NCI-H1092 (cell line): ENCODE measurements at places on chromosomes 6 and 20.

GRCh38 chr6:36247693-36248092 lies 22.2 kb upstream of the PNPLA1 start:
- DNase-seq, result no peak

DNA sequence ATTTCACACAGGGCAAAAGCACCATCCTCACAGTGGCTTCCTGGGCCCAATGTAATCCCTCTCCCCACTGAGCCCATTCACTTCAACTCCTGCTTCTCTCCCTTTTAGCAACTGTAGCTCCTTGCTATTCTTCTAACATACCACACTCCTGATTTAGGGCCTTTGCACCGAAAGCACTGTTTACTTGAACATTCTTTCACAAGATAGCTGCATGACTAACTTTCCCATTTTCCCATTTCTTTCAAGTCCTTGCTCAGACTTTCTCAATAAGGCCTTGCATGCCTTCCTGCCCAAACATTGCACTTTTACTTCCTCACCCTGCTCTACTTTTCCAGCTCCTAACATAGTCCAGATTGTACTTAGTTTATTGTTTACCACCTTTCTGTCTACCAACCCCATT lies 73.0 kb downstream of the SHPRH start:
- no peak for DNase-seq

- DNase-seq, result no peak
Measured at GRCh38 chr6:12232821-12233220, 57.3 kb upstream of the EDN1 start.

GRCh38 chr6:82843291-82843885 lies 222.3 kb downstream of the UBE3D start:
- DNase-seq, result no peak

DNA sequence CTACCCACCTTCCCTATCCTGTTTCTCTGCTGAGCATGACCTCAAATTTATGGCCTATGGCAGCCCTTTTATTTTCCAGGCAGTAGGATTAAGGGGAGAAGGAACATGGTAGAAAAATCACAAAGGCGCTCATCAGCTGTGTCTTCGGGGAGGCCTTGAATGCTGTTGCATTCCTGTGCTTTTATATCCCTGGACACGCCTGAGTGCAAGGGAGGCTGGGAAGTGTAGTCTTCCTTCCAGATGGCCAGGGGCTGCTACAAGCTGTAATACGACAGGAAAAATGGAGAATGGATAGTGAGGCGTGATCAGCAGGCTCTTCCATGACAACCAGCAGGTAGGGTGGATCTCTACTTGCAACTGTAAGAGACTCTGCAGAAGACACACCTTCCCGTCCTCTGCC lies 210.9 kb upstream of the GGTLC1 start:
- no peak for DNase-seq

GRCh38 chr6:79403563-79403962 lies 133.7 kb downstream of the LCA5 start:
- DNase-seq, result no peak

DNA sequence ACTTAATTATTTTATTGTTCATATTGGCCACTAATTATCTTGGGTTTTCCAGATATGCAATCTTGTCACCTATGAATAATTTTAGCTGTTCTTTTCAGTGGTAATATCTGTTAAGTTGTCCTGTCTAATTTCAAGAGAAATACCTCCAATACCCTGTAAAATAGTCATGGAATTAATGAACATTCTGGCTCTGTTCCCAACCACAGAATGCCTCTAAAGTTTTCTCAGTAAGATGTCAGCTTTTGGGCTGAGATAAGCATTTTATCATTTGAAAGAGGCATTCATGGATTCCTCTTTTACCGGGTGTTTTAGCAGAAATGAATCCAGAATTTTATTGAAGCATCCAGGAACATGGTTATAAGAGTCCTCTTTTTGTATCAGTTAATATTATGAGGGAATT lies 109.3 kb downstream of the WDR27 start:
- no peak for DNase-seq

DNA sequence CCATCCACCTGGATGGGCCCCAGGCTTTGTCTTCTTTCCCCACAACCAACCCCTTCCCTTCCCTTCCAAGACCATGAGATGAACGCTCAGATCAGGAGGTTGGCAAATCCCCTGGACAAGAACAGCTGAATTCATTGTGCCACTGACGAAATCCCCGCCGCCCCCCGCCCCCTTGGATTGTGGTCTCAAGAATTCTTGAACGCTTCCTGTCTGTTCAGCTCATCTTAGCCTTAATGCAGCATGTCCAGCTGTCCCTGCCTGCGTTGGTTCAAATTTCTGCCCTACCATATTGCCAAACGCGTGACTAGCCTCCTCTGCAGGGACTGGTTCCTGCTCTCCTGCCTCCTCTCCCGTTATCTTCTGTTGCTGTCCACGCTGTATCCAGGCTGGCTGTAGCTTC lies 133.2 kb downstream of the CDH4 start:
- DNase-seq, result no peak

GRCh38 chr20:58994390-58995159 lies 12.5 kb downstream of the CTSZ start:
- no peak for DNase-seq

- no peak for DNase-seq
Measured at GRCh38 chr6:169975701-169976100, 224.3 kb downstream of the ERMARD start.

GRCh38 chr6:135358251-135358821 lies 139.2 kb downstream of the AHI1 start:
- DNase-seq, result no peak

GRCh38 chr6:97440590-97441176 lies 157.7 kb upstream of the MMS22L start:
- peak; percentile 22 for DNase-seq

DNA sequence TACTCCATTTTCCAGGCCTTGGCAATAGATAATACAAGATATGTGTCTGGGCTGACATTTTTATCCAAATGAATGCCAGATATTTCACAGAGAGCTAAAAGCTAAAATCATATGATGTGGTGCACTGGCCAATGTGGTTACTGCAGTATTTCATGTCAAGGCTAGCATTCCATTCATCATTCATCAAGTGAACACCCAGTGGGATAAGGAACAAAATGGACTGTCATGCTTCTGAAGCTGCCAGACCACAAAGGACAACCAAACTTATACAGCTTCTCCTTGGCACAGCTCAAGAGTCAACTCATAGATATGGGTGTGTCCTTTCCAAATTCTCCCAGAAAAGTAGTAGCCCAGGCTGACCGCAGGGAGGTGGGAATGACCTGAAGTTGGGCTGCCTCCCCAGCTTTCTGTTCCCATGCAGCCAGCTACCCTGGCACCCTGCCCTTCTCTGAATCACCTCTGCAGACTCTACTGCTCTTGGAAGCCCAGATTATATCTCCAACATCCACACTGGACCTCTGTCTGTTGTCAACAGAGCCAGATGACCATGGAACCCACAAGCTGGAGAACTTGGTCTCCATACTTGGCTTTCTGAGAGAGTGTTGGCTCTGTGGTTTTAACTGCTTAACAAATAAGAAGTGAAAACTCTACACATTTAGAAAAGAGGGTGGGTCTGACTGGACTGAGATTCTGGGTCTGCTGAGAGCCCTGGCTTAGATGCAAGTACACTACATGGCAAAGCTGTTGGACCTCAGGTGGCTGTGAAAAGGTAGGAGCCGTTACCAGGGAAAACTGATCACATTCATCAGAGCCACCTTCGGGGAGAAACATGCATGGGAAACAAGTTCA lies 122.8 kb downstream of the ALDH8A1 start:
- DNase-seq, result no peak

DNA sequence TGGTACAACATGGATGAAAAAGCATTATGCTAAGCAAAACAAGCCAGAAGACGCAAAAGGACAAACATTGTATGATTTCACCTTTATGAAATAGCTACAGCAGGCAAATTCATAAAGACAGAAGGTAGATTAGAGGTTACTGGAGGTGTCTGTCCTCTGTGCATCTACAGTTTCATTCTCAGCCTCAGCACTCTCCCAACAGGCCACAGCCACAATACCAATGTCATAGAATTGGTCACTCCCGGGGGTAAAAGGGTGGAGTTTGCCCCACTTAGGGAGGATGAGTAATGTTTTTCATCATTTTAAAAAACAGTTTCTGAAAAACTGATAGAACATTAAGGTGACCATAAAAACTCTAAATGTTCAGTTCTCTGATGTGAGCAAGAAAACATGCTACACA lies 17.2 kb upstream of the TMX4 start:
- DNase-seq, result no peak

DNA sequence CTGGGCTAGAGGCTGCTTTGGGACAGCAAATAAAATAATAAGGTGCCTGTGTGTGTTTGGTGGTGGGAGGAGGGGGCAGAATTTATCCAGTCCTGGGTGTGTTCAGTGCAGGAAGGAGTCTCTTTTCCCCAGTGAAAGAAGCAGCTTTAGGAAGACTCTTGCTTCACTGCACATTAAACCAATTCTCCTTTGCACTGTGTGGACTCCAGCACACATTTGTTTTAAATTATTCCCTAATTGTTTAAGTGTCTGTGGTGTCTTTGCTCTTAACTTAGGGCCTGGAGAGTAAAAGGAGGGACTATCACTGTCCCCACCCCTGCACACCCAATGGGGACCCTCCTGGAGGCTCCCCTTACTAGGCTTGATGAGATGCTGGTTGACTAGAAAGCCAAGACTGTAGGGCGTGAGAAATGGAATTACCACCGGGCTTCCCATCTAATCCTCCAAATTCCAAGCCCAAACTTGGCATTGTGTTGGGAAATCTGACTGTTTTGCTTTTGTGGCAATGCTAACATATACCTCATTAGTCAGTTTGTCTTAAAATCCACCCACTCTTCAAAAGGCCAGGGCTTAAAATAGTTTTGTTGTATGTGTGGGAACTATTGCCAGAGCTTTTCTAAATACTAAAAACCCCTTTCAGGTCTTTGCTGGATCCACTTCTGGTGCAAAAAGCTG lies 13.5 kb upstream of the DAAM2 start:
- DNase-seq, result no peak

- DNase-seq, result peak; percentile 72
Measured at GRCh38 chr6:158536891-158537798, 22.7 kb upstream of the TMEM181 start.

- no peak for DNase-seq
Measured at GRCh38 chr6:7881765-7882500, 28.7 kb downstream of the TXNDC5 start.

DNA sequence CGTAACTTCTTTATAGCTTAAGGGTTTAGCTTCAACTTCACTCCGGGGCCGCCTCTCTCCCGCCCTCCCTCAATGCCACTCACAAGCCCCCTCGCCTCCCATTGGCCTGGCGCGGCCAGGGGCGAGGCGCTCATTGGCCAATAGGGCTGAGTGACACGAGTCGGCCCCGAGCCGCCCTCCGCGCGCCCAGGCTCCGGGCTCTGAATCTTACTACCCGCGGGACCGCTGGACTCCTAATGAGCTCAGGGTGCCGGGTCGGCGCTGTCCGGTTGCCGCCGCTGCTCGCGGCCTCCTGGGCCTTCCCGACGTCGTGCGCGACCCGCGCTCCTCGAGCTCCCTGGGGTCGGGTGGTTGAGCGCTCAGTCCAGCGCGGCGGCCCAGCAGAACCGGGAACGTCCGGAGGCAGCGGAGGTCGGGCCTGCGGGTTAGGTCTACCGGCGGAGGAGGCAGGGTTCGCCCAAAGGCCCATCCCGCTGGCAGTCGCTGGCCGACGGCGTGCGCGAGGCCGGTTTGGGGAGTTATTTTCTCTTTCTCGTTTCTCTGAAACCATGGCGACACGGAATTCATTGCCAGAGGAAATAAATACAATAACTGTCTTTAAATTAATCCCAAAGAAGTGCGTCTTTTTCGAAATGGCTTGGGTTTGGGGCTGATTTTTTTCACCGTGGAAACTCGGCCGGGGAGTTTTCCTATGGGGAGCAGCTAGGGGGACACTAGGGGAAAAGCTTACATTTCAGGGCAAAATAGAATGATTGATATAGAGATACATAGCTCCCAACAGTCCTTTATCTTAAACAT lies at the start of gene SIM1:
Gene SIM1, minus strand, starts transcription at position 19 of the 798 bp plus-strand sequence. CDS start 1,453 bp downstream, outside the sequence.
- peak; percentile 67 for DNase-seq

- no peak for DNase-seq
Measured at GRCh38 chr6:12013307-12013719, 1.2 kb downstream of the HIVEP1 start.

DNA sequence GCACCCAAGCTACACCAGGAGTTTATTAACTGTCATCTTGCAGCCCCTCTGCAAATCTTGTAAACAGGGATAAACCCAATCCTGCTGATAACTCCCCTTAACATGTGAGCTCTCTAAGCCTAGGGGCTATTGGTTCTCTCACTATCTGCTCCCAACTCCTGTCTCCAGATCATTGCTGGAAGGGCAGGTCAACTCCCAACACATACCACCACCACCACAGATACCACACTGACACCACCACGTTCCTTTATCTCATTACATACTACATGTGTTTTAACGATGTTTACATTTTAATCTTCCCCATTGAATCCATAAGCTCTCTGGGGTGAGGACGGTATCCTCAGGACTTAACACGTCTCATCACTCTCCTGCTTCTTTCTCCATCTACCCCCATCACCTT lies 51.8 kb downstream of the SIM1 start:
- no peak for DNase-seq

DNA sequence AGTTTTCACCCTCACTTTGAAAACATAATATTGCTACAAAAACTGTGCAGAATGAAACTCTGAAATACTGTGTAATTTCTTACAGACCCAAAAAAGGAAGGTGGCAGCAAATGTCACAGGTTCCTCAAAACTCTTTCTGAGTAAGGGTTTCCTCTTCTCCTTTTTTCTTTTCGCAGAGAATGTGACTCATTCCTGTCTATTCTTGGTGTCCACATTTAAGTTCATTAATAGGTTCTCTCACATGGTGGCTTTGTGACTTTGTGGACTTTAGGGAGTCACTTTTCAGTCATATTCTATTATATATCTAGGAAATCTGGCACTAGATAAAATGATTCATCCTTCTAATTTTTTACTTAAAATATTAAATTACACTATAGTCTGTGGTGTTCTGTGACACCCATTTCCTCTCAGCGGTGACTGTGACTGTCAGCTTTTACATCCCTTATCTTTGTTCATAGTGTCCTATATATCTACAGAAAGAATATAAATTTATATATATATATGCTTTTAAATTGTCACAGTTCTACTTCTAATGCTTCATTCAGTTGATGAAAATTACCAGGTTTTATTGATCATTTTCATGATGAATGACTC lies 126.8 kb upstream of the HCRTR2 start:
- no peak for DNase-seq

DNA sequence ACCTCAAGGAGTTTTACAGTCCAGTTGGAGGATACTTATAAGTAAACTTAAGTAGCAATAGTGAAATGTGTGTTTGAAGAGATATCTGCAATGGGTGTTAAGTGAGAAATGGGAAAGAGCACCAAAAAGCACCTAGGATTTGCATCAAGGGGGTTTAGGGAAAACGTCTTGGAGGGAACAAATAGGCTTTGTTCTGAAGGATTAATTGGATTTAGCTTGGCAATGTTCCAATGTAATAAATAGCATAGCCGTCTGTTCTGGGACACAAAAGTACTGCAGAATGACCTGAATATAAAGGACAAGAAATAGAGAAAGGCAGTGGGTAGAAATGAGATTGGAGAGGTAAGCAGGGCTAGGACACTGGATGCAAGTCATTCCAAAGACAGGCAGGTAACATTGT lies 2.8 kb upstream of the MYO6 start:
- DNase-seq, result no peak

DNA sequence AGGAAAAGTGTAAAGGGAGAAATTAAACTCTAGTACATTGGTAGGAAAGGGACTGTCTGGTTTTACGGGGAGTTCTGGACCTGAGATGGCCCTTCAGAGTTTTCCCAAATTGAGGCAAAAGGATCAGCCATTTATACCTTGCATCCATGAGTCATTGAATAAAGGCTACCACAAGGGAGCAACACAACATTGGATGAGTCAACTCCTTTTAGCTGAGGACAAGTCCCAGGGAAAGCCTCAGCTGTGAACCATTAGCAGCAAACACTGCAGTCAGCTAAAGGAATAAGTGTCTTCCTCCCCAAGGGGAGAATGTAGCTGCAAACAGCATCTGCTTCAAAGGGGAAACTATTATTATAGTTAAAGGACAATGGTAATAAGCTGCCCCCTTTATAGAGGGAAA lies 468.7 kb upstream of the ID4 start:
- no peak for DNase-seq
